ENCODE measurements at places on chromosomes 7 and 10.

- DNase-seq, result no peak
Measured at GRCh38 chr7:92634924-92635519, 44.8 kb upstream of the FAM133B start.

DNA sequence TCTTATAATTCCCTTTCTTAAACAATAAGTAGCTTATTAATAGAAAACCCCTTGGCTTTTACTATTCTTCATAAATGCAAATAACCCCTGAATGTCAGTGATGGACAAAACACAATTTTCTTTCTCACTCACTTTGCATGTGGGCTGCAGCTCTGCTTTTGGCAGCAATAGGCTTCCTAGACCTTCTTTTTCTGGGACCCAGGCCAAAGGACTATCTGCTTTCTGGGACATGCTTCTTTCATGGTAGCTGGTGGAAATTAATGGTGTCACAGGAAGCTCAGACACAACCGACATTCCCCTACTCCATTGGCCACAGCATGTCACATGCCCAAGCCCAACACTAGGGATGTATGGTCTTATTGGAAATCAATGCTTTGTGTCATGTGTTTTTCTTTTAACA lies 134.3 kb upstream of the MDFIC start:
- DNase-seq, result no peak

GRCh38 chr10:6995341-6995740 lies 415.3 kb upstream of the PRKCQ start:
- DNase-seq, result no peak

GRCh38 chr7:71361451-71362032 lies 229.6 kb downstream of the GALNT17 start:
- no peak for DNase-seq

GRCh38 chr10:3407208-3407607 lies 234.6 kb upstream of the PITRM1 start:
- DNase-seq, result no peak

- DNase-seq, result no peak
Measured at GRCh38 chr10:86699125-86699524, 30.8 kb downstream of the LDB3 start.

DNA sequence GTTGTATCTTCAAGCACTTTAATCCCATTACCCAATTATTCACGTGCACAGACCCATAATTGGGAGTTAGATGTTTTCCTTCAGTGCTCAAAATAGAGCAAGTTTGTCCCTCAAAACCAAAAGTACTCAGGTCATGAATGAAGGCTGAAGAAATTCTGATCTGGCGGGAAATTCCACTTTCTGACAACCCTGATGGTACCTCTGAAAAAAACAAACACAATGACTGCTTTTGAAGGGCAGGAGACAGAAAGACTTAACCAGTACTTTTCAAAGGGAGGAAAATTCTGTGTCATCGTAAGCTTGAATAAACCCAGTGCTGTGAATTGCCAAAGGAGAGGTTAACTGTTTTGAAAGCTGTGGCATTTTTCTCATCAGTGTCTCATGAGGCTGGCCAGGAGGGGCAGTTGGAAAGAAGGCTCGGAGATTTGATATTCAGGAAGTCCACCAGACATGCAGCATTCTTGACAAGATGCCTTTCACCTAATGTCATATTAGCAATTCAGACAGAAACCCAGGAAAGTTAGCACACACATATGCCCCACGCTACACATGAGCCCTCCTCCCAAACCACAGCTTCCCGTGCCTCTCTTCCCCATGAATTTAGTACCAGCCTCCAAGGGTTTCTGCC lies 347.0 kb downstream of the KCNMA1 start:
- no peak for DNase-seq

DNA sequence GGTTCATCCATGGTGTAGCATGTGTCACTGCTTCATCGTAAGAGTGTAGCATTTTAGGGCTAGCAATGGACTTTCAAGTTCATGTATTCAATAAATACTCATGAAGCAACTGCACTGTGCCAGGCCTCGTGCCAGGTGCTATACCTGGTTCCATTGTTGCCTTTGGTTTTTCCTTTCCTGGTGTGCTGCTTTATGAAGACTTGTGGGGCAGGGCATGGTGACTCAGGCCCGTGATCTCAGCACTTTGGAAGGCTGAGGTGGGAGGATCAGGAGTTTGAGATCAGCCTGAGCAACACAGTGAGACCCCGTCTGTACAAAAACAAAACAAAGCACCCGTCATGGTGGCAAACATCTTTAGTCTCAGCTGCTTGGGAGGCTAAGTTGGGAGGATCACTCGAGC lies 2.2 kb upstream of the CPA4 start:
- no peak for DNase-seq

DNA sequence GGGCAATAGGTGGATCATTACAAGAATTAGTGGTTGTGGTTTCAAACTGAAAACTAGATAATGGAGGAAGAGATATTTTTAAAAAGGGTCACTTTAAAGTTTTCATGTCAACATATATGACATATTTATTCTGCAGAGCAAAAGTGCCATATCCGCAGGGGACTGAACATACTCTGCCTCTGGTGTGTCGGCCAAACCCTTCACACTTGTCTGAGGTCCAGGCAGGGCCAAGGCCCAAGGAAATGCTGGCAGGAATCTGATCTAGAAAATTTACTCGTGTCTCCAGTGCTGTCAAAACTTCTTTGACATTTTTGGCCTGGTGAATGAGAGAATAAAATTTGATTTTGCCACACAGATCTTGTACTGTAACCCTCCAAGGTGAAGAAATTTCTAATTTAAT lies 562.3 kb downstream of the CCSER2 start:
- no peak for DNase-seq

DNA sequence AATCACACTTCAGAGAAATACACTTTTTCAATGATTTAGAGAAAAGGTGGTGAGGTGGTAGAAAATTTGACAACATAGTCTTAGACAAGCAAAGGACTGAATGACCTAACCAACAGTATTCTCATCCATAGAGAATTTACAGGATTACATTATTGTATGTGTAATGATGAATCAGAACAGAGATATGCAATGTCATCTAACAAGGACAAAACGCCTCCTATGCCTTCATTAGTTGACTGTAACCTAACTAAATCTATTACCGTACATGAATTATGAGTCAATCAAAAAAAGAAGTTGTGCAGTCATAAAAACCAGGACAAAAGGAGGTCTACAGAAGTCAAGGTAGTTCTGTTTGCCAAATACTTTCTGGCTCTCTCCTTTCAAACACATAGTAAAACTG lies 66.5 kb downstream of the RAB11FIP2 start:
- no peak for DNase-seq

GRCh38 chr10:132292287-132293200 lies 15.2 kb downstream of the STK32C start:
- no peak for DNase-seq

DNA sequence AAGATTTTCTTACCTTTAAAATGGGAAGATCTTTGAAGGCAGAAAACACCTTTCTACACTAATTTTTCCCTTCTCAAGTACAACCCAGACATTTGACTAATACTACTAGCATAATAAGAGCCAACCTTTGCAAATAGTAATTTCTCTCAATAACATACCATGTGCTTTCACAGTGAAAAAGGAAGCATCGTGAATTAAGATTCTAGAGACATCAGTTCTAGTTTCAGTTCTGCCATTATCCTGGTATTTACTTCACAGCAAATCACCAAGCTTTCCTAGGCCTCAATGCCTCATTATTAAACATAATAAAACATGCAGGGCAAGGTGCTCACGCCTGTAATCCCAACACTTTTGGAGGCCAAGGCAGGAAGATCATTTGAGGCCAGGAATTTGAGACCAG lies 24.9 kb downstream of the GSAP start:
- no peak for DNase-seq

DNA sequence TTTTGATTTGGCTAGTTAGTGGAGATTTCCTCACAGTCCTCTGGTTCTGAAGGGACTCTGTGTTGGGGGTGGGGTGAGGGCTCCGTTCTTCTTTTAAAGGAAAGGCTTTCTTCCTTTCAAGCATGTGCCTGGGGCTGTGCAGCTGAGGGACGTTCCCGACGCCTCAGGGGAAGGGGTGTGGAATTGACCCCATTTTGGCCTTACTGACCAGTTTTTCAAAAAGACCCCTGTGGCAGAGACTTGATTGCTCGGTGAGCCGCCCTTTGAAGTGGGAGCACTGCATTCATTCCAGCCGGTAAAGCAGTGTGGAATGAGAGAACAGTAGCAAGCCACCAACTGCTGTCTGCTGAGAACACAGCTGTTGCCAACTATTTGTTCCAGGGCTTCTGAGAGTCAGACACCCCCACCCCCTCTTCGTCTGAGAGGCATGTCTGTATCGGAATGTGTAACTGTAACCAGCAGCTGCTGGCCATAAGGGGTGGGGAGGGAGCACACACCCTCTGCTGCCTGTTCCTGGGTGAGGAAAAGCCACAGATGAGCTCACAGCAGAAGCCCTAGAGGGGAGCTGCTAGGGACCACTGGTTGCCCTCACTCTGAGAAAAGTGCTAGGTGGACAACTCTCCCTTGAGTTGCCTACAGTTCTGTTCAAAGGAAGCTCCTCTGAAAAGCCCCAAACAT lies 33.2 kb downstream of the WBP1L start:
- DNase-seq, result no peak

DNA sequence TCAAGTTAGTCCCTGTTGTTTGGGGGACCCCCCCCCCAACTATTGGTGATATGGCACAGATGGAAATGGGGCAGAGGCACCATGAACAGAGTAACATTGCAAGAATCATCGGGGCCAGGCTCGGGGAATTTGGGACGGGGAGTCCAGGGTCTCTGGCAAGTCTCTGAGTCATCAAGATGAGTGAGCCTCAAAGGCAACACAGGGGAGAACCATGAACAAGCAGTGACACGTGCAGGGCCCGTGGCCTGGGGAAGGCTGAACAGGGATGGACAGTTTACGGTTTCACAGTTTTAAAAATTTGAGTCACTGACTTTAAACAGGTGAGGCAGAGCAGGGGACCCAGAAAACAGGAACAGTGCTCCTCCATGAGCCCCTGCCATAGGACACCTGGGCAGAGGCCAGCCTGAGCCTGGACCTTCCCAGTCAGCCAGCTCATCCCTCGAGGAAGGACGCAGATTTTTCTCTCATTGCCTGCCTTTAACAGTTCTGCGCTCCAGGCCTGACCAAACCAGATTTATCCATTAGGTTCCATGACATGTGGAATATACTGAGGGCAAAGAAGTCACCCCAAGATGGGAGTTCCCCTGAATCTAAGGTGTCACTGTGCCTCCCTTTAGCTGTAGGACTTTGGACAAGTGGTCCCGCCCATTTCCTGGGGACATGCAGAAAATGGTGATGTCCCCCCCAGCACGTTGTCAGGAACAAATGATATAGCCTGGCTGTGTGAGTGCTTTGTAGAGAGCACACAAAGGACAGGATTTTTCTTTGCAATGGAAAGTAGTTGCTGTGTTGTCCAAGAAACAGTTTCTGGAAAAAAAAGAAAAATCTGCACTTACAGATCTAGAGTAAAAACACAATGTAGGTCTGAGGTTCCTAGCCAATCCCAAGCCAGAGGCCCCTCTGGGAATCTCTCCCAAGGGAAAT lies 23.8 kb downstream of the CHST15 start:
- DNase-seq, result no peak

GRCh38 chr10:104424719-104425118 lies 71.1 kb downstream of the CFAP58 start:
- DNase-seq, result no peak

- no peak for DNase-seq
Measured at GRCh38 chr10:97538839-97539238, 33.7 kb upstream of the ANKRD2 start.

- DNase-seq, result no peak
Measured at GRCh38 chr7:14228341-14228740, 238.9 kb upstream of the ETV1 start.

DNA sequence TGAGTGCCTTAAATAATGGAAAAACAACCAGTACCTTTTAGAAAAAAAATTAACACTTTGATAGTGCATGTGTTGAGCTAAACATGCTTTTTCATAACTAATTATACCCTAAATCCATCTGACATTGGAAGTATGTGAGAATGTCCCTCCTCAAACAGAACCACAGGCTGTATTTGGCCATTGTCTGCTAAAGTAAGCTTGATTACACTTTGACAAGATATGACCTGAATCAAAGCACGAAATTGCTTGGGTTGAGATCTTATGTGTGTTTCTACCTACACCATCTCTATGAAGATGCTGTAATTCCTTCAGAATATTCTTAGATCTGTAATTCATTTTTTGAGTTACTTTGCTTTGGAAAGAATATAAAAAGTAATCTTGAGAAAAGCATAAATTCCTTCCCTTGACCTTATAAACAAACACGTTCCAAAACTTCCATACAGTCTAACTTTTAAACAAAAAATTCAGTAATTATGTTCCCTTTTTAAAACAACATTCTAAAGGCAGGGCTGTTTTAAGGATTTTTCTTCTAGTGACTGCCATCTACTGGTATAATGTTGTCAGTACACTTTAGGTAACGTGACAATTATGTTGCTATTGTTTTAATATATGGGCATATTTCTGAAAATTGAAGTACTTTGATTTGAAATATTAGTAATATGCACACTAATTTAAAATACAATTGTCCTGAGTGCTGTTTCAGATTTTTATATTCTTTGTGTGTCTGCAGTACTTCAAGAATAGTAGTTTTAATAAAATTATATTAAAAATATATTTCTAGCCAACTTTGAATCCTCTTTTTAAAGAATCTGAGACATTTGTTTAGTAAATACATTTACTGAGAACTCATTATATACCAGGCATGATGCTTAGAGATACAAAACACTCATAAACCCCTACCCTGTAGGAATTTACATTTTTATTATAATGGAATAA lies 20.9 kb downstream of the CD36 start:
- DNase-seq, result peak; percentile 6

DNA sequence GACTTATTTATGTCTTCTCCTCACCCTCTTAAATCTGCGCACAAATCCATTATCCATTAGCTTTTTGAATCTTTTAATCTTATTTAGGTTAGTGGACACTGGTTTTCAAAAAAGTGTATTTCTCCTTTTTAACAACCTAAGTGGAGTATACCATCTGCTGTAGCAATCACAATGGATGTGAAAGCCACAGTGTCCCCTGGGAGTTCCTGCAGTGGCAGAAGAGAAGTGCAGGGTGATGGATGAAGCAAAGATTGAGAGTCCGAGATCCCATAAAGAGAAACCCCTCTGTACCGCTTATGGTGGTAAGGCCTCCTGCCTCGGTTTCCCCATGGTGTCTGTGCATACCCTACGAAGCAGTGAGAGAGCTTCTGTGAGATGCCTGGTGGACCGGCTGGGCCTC lies 236.4 kb downstream of the COBL start:
- no peak for DNase-seq

- no peak for DNase-seq
Measured at GRCh38 chr10:15166325-15166724, 2.2 kb downstream of the NMT2 start.

GRCh38 chr7:1950066-1950451 lies 280.0 kb downstream of the ELFN1 start:
- DNase-seq, result no peak

GRCh38 chr7:18647582-18647981 lies 152.0 kb downstream of the HDAC9 start:
- DNase-seq, result no peak

DNA sequence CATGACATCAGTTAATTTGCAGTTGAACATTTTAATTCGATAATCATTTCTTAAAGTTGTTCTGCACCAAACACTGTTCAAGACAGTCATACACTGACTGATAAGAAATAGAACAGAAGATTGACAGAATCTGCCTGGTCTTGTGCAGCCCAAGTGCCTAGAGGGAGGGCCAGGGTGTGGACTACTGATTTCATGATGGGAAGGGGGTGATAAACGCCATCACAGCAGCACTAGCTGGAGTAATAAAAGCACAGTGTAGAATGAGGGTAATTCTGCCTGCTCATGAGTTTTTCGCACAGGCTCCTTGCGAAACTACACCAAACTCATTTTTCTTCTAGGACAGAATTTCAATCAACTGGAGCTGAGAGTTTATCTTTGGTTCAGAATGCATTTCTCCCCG lies 270.1 kb downstream of the ARL4A start:
- DNase-seq, result no peak
